ENCODE measurements at places on chromosomes 1 and 21. TPM values are rescaled to one million over a fixed set of nuclear protein-coding genes. Genes with fewer than 3 reads are reported as not detected.

The FCRL4 gene
- polyA plus RNA-seq: 0.09 TPM

The ZBTB18 gene
- 18.4 TPM for polyA plus RNA-seq

The SELL gene
- 1.8 TPM for polyA plus RNA-seq

The PPIAL4G gene
- not detected for polyA plus RNA-seq

The FMO2 gene
- 0.06 TPM for polyA plus RNA-seq

The PADI3 gene
- 0.04 TPM for polyA plus RNA-seq

The C1orf53 gene
- polyA plus RNA-seq: 12.7 TPM

The RIMS3 gene
- 1.1 TPM for polyA plus RNA-seq

The KTI12 gene
- polyA plus RNA-seq: 8.0 TPM

The CD244 gene
- polyA plus RNA-seq: 0.39 TPM

The C1orf87 gene
- not detected for polyA plus RNA-seq

The CTSE gene
- 209 TPM for polyA plus RNA-seq

The ST6GALNAC3 gene
- polyA plus RNA-seq: 4.7 TPM

The OR2M3 gene
- under 0.01 TPM for polyA plus RNA-seq

The ADAMTSL4 gene
- 13.6 TPM for polyA plus RNA-seq

The MEAF6 gene
- 50.3 TPM for polyA plus RNA-seq

The TAF5L gene
- 8.4 TPM for polyA plus RNA-seq

The S100A7 gene
- not detected for polyA plus RNA-seq

The NUP210L gene
- 0.01 TPM for polyA plus RNA-seq

The RIPPLY3 gene
- polyA plus RNA-seq: not detected

The CACNA1S gene
- polyA plus RNA-seq: not detected

The FMO3 gene
- 0.18 TPM for polyA plus RNA-seq

The C1orf226 gene
- polyA plus RNA-seq: 14.1 TPM

The AKR7A3 gene
- polyA plus RNA-seq: 1,022 TPM

The CNST gene
- polyA plus RNA-seq: 22.6 TPM

The OLIG1 gene
- not detected for polyA plus RNA-seq

The ADAMTS5 gene
- 0.27 TPM for polyA plus RNA-seq

The TMEM51 gene
- 25.2 TPM for polyA plus RNA-seq

The TCP10L gene
- 0.30 TPM for polyA plus RNA-seq

Measured in small intestine (tissue), 16 donors.